ENCODE measurements at places on chromosomes 16 and 17.

GRCh38 chr17:9855036-9855435, 29.3 kb downstream of the GLP2R start:
- no peak for DNase-seq

GRCh38 chr17:63945784-63946439, 13.8 kb upstream of the CD79B start:
- DNase-seq, result no peak

GRCh38 chr17:75006653-75007052, 5.8 kb upstream of the MRPL58 start:
- DNase-seq, result no peak

DNA sequence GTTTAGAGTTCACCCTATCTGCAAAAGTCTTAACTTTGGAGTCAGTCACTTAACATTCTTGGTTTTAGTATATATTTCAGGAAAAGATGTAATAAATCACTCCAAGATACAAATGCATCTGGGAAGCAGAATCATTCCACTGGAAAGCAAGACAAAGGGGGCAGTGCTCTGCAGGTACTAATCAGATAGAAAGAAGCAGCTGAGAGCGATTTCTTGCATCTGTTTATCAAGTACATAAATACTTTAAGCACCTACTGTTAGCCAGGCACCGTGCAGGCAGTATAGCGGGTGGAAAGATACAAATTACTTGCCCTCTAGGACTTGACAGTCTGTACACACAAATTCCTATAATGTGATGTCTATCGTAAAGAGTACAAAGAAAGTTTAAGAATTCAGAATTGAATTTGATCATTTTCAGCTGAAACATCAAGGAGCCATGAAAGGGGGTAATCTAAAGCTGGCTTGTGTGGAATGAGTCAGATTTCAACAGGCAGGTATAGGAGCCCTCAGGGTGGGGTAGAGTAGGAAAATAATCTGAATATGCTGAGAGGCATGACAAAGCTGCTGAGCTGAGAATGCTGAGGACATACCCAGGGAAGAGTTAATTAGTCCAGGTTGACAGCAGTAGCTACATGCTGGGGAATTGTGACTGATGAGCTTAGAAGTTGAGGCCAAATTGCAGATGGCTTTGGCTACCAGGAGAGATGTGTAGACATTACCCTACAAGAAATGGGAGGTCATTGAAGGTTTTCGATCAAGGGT, 110.2 kb downstream of the CA10 start:
- DNase-seq, result no peak

DNA sequence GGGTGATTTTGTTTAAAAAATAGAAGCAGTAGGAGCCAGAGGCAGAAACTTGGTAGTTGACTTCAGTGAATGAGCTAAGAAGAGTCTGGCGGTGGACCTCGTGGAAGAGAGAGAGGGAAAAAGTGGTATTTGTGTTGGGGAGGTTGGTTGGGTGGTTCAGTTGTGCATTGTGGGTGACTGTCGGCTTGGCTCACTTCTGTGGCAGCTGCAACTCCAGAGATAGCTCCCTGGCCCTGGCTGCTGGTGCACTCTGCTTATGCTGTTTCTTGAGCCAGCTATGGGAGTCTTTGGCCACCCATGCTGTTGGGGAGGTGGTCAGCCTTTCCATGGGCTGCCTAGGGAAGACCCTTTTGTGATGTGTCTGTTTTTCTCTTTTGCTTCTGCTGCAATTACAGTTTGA, 50.4 kb upstream of the CRISPLD2 start:
- DNase-seq, result no peak

Measured in hepatocyte (in vitro differentiated cells).